Activated T-helper 1 cell treated with Interleukin-2 at 50 U/mL for 16 hours (primary cell): ENCODE measurements at places on chromosomes 7 and 10.

- no peak for DNase-seq
Observed at GRCh38 chr7:113921363-113921762, 2.6 kb upstream of the PPP1R3A start.

GRCh38 chr7:26930201-26930600 lies 65.8 kb upstream of the SKAP2 start:
- DNase-seq = no peak

DNA sequence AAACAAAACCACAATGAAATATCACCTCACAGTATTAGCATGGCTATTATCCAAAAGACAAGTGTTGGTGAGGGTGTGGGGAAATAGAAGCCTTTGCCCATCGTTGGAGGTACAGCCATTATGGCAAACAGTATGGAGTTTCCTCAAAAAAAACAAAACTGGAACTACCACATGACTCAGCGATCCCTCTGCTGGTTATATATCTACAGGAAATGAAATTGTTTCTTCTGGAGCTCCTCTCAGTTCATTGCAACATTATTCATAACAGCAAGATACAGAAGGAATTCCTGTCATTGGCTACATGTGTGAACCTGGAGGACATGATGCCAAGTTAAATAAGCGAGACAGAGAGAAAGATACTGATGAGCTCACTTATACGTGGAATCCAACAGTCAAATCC lies 2.4 kb upstream of the UBE3C start:
- no peak for DNase-seq

DNA sequence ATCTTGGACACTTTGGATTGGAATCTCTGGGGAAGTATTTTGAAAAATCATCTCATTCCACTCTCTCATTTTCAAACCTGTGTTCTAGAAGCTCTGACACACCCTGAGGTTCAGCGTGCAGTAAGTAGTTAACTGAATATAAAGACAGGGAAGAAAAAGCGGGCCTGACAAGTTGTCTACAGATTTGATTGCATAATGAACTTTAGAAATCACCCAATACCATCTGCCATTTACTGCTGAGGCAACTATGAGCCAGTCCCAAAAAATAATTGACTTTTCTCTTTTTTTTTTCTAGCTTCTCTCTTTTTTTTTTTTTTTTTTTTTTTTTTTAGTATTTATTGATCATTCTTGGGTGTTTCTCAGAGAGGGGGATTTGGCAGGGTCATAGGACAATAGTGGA lies 29.5 kb downstream of the CDC123 start:
- no peak for DNase-seq

DNA sequence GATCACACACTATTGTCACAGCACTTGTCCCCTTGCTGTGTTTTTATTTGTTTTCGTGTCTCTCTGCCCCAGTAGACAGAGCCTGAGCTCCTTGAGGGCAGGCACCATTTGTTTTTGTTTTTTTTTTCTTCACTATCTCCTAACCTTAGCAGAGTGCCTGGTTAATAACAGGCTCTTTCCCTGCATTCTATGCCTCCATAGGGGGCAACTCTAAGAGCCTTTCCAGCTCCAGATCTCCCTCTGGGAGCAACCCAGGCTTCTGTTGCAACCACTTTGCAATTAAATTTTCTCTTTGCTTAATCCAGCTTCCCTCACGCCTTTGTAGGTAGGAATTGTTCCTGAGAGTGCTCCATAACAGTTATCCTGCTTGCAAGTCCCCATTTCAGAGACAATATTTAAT lies 148.4 kb downstream of the PLXDC2 start:
- no peak for DNase-seq

- DNase-seq = no peak
Observed at GRCh38 chr10:11261687-11262493, 244.2 kb downstream of the CELF2 start.

- DNase-seq = no peak
Observed at GRCh38 chr10:7011994-7012393, 398.8 kb downstream of the SFMBT2 start.

DNA sequence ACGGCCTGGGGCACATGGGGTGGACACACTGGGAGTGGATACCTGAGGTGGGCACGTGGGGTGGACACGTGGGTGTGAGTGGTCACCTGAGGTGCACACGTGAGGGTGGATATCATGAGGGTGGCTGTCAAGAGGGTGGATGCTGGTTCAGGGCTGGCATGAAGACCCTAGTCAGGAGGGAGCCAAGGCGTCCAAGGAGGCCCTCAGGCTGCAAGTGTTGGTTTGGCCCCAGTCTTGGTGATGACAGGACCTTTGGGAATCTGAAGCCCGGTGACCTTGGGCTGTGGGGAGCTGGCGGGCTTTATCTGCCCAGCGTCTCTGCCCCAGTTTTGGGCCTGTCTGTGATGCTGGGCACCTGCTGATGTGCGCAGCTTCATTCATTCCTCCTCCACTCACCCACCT lies 24.9 kb upstream of the PFKFB3 start:
- DNase-seq = no peak

GRCh38 chr10:8112230-8112905 lies 57.9 kb downstream of the GATA3 start:
- no peak for DNase-seq

DNA sequence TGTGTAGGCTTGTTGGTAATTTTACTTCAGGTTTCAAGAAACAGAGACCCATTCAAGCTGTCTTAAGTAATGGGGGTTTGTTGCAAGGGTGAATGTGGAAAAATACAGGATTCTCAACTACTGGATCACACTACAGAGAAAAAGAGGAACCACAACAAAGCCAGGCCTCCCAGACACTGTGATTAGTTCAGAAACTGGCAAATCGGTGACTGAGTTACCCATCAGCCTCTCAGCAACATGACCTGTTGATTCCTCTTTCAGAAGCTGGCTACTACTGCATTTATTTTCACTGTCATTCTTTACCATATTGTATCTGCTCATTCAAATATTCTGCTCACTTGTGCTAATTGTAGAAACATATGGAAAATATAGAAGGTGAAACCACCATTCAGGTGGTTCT lies 16.0 kb downstream of the CCDC71L start:
- DNase-seq = no peak

DNA sequence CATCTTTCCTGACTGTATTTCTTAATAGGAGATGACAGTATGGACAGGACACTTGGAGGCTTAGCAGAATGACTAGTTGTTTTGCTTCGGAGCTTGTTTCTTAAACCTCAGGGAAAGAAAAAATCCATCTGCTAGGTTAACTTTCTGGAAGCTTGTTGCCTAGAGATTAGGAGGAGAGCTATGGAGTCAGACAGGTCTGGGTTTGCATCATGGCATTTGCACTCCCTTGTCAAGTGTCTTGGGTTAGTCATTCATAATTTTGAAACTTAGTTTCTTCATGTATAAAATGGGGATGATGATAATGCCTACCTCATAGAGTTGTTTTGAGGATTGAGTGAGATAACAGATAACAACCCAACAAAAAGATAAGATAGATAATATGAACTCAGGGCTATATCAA lies 231.5 kb downstream of the STK31 start:
- DNase-seq = no peak

DNA sequence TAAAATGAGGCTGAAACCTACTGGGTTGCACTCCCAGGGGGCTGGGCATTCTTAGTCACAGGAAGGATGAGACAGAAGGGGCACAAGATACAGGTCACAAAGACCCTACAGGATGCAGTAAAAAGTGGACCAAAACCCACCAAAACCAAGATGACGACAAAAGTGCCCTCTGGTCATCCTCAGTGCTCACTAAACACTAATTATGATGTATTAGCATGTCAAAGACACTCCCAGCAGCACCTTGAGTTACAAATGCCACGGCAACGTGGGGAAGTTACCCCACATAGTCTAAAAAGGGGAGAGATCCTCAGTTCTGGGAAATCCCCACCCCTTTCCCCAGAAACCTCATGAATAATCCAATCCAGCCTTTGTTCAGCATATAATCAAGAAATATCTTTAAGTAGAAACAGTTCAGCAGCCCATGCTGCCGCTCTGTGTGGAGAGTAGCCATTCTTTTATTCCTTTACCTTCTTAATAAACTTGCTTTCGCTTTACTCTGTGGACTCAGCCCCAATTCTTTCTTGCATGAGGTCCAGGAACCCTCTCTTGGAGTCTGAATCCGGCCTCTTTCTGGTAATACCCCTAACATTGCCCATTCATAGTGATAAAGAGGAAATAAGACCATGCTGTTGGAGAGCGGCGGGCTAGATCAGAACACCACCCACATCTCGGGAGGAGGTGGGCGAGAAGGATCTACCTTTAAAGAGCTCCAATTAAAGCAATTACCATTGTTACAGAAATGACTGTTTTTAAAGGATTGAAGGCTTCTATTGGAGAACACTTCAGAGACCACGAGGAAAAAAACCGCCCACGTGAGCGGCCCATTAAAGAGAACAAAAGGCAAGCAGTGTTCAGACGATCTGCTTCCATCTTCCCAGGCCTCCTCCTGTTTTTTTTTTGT lies 170.9 kb downstream of the USP6NL start:
- no peak for DNase-seq

DNA sequence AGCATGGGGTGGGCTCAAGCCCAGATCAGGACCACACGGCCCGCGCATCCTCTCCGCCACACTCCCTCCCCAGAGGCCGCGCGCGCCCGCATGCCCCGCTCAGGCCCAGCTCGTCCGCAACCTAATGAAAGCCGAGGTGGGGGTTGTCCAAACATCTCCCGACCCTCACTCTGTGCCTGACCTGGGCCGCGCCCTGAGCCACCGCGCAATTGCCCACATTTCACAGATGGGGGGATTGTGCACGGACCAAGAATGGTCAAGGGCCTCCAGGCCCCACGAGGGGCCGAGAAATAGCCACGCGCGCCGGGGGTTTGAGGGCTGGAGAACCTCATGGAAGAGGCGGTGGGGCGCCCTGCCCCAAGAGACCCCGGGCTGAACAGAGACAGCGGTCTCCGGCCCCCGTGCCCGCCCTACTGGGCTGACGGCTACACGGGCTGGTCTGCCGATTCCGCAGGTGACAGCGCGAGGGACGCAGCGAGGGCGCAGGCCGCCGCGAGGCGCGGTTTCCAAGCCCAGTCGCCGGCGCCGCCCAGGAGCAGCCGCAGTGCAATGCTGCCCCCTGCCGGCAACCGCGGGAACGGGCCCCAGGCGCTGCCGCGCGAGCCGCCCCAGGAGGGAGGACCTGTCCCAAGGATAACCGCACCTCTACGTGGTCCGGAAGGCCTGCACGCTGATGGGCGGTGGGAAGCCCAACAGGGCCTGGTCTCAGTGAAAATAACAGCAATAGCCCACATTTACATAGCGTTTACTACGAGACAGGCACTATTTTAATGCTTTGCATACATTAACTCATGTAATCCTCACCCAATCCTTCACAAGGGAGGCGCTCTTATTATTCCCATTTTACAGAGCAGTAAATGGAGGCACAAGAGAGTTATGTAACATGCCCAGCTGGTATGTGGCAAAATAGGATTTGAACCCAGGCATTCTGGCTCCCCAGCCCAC lies 10.5 kb upstream of the GRID1 start:
- DNase-seq = peak; percentile 73

DNA sequence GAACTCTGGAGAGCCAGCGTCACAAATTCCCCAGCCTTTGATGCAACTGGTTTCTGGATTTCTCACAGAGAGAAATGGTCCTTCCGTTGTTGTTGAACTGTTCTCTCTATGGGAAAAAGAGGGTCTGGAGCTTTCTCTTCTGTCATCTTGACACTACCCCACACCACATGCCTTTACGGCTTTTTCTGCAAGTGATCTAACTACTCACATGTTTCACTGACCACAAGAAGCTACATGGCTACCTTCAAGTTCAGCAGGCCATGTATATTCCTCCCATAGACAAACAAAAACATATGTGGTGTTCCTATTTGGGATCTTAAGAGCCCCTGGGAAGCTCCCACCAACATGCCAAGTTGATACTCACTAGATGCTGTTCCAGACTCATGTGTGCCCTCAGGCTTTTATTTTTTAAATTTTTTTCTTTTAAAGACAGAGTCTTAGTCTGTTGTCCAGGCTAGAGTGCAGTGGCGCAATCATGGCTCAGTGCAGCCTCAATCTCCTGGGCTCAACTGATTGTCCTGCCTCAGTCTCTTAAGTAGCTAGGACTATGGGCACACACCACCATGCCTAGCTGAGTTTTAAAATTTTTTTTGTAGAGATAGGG lies 72.0 kb downstream of the RNF216 start:
- DNase-seq = no peak

DNA sequence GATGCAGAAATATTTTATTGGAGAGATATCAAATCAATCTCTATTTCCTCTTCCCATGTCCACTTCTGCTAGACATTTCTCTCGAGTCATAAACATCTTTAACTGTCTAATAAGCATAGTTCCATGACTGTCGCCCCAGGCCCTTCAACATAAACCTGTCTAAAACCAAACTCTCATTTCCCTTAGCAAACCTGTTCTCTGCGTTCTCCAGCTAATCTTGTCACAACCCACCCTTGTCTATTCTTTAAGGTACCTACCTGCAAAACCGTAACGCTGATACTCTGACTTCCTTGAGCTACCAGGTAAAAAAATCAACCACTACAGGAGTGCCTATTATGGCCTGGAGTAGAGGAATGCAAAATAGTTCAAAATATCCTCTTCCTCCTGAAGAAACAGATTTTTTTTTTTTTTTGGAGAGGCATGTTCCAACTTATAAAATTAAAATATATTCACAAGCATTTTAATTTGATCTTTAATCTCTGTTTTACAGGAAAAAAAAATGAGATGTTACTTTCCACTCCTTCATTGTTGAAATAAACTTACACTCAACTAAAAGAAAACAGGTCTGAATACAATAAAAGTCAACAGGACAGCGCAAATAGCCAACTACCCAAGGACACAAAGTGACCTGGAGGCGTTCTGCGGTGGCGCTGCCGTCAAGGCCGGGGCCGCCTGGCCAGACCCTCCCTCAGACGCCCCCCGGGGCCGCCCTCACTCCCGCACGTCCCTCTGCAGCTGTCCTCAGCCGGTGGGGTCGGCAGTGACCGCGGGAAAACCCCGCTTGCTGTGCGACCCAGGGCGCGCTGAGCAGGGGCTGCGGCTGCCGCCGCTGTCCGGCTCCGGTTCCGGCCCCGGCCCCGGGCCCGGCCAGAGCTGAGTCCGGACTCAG lies 765 bp downstream of the SLC25A40 start:
- peak; percentile 5 for DNase-seq

DNA sequence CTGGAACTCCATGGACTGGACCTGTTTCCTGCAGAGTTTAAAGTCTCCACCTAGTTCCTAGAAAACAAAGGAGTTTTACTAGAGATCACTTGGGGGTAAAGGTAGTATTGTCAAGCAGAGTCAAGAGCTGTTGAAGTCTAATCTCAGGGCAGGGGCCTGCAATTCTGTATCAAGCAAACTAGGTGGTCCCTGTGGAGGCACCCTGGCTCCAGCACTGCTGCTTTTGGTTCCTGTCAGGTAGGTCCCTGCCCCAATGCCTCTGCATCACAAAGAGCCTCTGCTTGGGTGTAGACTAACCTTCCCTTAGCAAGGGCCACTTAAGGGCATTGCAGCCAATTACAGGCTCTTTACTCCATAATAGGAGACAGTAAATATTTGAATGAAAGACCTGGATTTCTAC lies 22.5 kb downstream of the ZSCAN25 start:
- no peak for DNase-seq

DNA sequence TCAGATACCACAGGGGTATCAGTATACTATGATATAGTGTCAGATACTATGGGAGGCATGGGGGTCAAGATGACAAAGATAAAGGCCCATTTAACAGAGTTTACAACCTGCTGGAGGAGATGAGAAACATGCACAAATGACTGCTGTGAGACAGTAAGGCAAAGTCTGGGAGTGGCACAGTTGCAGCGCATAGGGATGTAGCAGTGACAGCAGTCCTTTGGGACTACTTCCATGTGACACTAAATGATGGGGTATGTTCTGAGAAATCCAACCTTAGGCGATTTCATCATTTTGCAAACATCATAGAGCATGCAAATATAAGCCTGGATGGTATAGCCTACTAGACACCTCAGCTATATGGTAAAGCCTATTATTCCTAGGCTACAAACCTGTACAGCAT lies 56.8 kb downstream of the CDK1 start:
- DNase-seq = no peak
